ENCODE measurements at places on chromosomes 7 and 10.
A peak's percentile ranks its signal among the peaks of the same experiment; 100 is the strongest.

- DNase-seq, result no peak
Observed at GRCh38 chr7:33814400-33814799, 90.9 kb upstream of the BMPER start.

GRCh38 chr10:123044391-123044790, 35.6 kb downstream of the ACADSB start:
- DNase-seq, result peak; percentile 32

DNA sequence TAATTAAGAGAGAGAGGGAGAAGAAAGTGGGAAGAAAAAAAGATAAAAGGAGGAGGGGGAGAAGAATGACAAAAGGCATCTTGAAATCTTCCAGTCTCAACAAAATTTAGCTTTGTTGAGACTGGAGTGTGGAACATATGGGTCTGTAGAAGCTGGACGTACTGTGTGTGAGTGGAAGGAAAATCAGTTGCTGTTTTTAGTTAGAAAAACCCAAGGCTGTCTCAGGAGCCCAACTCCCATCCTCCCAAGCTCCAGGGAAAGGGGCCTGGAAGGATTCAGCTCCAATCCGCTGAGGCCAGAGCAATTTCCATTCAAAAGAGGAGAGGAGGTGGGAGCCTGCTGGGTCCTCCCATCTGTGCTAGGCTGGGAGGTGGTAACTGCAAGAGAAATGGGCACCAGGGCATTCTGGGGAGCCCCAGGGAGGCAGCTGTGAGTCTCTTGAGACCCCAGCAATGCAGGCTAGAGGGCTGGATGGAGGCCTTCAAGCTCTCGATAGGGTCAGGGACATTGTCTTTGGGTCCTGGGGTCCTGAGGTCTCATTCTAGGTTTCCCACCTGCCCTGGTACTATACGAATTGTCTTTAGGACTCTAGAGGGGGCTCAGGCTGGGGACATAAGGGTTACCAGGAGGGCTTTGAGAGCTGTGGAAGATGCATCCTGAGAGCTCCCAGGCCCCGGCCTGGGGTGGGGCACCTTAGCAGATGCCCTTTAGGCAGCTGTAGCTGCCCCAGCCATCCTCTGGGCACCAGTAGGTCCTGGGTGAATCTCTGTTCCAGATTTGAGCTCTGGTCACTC, 21.4 kb downstream of the ADCYAP1R1 start:
- no peak for DNase-seq

- no peak for DNase-seq
Observed at GRCh38 chr7:605661-606450, 86.2 kb upstream of the PDGFA start.

- no peak for DNase-seq
Observed at GRCh38 chr10:78140066-78140630, 106.5 kb downstream of the RPS24 start.

GRCh38 chr7:153408360-153409335, 643.5 kb upstream of the DPP6 start:
- DNase-seq, result no peak

DNA sequence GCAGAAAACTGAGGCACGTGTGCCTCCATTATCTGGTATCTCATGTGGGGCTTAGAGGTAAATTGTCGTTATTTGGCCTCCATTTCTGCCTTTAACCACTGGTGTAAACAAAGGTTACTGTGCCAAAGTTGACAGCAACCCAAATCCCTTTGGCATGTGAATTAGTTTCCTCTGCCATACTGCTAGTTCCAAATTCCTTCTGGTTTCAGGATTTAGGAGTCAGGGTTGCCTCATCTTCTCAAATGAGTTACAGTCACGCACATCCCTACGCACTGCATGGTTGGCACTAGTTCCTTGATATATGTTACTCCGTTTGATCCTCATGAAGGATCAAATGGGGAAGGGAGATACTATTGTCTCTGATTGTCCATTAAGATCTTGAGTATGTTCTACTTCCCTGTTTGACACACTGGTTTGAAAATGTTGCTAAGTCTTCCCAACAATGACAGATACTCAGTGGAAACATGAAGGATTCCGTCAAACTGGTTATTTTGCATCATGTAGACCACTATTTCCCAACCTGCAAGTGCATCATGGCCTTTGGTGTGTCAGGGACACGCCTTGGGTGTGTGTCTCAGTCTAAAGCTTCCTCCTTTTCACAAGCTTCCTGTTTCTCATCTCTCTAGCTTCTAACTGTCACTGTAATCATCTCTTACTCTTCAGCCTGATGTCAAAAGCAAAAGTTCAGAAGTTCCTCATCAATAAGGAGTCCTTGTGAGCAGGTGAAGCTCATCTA, at the start of gene LIPN:
TSS of gene LIPN (plus strand) at position 655 of the 736 bp plus-strand sequence. CDS start 1,386 bp downstream, outside the sequence.
- DNase-seq, result no peak

DNA sequence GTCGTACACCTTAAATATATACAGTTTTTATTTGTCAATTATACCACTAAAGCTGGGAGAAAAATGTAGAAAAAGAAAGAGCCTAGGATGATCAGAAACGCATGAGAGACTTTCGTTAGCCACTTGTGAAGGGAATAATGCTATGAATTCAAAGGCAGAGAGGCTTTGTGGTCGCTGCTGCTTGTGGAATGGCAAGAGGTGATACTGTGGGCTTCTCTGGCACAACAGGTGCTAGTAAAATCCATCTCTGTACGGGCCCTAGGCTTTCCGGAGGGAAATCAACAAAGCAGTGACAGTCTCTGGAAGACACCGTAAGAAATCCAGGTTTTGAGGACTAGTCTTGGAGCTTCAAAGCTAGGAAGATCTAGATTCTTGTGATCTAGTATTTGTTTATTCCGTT, 52.6 kb downstream of the LRRC72 start:
- DNase-seq, result no peak

DNA sequence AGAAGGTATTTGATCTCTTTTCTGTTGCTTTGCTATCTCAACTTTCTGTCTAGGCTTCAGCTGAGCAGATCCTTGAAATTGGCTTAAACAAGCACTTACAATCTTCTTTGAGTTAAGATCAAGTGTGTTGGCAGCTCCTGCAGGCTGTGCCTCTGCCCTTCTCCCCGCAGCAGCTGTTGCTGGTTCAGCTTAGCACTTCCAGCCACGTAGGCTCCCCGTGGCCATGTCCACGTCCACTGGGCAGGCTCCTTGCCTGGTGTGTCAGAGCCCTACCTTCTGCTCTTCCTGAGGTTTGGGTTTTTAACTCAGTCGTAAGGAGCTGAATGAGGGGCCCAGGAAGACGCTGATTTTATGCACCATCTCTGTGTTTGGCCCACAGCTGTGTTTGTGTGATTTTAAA, 47.2 kb downstream of the CAMK1D start:
- DNase-seq, result no peak

- DNase-seq, result no peak
Observed at GRCh38 chr7:29077854-29078253, 68.5 kb downstream of the CPVL start.

- no peak for DNase-seq
Observed at GRCh38 chr7:115683093-115683492, 347.5 kb downstream of the TFEC start.

DNA sequence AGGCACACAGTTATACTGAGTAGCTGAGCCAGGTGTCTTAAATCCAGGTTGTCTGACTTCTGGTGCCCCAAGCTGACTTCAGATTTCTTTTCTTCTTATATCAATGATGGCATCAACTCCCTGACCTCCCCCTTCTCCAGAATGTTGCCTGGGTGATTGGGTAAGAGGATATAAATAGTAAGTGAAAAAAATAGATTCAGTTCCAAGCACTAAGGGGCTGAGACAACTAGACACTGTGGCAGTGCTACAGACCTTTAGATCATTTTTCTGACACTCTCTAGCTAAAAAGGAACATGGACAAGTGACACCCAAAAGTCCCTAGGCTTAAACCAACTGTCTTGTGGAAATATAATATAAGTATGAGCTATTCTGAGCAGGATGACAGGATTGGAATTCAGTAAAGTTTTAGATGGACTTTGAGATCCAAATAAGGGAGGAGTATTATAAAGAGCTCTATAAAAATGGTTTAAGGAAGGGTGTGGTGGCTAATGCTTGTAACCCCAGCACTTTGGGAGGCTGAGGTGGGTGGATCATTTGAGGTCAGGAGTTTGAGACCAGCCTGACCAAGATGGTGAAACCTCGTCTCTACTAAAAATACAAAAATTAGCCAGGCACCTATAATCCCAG, 589.1 kb upstream of the GALNT17 start:
- no peak for DNase-seq

DNA sequence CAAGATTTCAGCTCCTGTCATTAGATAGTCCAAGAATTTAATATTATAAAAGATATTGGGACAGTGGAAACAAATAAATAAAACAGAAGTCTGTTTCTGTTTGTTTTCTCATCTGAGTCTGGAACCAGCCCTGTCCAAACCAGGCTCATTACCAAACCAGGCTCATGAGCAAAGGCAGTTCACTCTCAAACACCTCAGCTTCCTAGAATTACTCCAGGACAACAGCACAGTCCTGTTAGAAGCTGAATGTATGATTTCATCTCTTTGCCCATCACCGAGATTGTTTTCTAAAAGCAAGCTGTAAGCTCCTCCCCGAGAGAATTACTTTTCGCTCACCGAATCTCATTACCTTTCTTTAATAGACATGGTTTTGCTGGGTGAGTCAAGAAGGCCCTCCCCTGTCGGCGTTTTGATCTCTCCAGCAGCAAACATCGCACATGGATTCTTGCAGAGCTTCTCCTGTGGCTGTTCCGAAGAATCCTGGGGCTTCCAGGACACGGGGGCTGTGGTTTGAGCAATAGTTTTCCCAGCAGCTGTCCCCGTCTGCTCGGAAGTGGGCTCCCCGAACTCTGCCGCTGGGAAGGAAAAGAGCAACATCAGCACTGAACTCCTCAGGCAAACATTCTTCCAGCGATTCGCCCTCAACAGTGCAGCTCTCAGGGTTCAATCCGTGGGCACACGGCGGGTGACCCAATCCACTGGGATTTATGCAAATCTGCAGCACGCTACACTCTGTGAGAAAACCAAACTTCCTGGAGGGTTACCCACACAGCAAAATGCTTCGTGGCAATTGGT, 112.5 kb downstream of the SVIL start:
- no peak for DNase-seq

GRCh38 chr7:91353848-91354247, 89.6 kb downstream of the FZD1 start:
- DNase-seq, result no peak

GRCh38 chr10:59829601-59830000, 76.3 kb upstream of the MRLN start:
- no peak for DNase-seq

DNA sequence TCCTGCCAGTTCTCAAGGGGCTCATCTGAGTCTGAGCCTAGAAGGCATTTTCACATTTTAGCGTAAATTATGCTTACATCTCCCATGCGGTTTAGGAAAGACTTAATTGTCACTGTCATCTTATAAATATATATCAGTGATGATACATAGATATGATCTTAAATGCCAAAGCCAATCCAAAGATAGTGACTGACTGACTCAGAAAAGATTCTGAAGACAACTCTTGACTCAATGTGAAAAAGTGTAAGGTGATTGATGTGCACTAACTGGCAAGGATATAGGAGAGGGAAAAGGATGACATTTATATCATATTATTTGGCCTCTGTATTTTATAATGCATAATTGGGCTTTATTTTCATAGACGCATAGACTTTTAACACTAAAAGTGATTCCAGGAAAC, 84.9 kb upstream of the LRRN3 start:
- no peak for DNase-seq

GRCh38 chr10:71920540-71921323, 43.5 kb upstream of the CHST3 start:
- DNase-seq, result no peak

- DNase-seq, result no peak
Observed at GRCh38 chr7:156751319-156751718, 110.7 kb downstream of the RNF32 start.

DNA sequence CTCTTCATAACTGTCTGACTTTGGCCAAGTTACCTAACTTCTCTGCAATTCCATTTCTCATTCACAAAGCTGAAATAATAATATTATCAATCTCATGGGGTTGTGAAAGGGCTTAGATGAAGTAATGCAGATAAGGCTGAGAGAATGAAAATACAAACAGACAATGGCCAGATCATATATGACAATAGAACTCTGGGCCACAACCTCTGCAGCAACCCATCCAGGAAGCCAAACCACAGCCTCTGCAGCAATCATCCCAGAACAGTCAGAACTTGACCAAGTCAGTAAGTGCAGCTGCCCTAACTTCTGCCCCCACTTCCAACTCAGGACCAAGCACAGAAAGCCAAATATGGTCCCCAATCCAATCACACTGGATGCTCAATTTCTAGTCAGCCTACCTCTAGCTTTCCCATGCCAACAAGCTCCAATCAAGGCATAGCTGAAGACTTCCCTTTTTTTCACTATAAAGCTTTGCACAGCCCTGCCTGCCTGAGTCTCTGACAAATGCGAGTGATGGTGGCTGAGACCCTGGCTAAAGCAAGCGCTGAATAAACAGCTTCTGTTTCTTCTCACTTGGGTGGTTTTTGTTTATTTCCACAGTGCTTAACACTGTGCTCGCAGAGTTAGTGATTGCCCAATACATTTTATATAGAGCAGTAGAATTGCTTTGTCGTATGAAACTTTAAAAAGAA, 34.8 kb upstream of the TNPO3 start:
- no peak for DNase-seq

DNA sequence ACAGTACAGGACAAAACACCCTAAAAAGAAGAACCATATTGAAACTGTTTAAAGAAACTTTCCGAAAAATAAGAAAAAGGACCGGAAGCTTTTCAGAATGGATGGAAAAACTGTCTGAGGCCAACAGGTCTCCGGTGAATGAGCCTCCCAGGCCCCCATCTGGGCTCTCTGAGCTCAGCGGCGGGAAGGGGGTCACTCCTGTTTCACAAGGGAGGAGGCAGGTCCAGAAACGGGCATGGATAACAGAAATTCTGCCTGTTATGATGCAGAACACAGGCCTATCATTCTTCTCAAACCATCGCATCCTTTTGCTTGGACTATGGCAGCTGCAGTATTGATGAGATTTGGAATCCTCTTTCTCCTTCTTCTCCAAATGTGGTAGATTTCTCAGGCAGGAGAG, 58.9 kb upstream of the SHH start:
- DNase-seq, result no peak

- no peak for DNase-seq
Observed at GRCh38 chr10:52568309-52568708, 204.3 kb downstream of the MBL2 start.

- no peak for DNase-seq
Observed at GRCh38 chr7:2687881-2688318, at the start of gene AMZ1. AMZ1 (plus strand) TSS chr7:2688202; CDS start chr7:2700452, 12,250 bp downstream.

DNA sequence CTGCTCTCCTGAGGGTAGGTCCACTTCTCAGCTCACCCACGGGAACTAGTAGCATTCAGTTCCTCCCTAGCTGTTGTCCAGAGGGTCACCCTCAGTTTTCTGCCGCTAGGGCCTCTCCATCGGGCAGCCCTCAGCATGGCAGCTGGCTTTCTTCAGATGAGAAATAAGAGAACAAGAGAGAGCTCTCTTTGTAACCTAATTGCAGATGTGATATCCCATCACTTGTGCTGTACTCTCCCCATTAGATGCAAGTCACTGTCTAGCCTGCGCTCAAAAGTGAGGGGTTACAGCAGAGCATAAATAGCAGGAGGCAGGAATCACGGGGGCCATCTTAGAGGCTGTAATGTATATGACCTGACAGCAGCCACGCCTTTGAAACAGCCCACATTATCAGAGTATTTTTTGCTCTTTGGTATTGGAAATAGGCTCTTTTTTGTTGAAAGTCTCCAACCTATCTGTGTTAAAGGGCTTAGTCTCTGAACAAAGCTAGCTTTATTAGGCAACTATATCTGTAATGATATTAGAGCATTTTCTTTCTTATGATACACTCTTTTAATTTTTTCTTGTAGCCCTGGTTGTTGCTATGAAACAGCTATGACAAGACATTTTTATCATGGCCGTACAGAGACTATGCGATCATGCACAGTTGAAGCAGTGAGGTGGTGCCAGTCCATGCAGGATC, 45.7 kb downstream of the CROT start:
- no peak for DNase-seq

- DNase-seq, result no peak
Observed at GRCh38 chr7:128352153-128352537, 8.4 kb upstream of the RBM28 start.

Data from hippocampal formation (tissue), 2 donors.